ENCODE measurements at places on chromosomes 16 and 17. TPM values are rescaled to one million over a fixed set of nuclear protein-coding genes. Genes with fewer than 3 reads are reported as not detected.

Gene C1QL1
- 2.5 TPM for total RNA-seq

Gene SHISA6
- total RNA-seq: 23.4 TPM

Gene XAF1
- not detected for total RNA-seq

Gene RAMP2
- total RNA-seq: 24.3 TPM

Gene TUBB3
- 31.3 TPM for total RNA-seq

Gene USH1G
- 0.48 TPM for total RNA-seq

Gene KRTAP16-1
- total RNA-seq: not detected

DNA sequence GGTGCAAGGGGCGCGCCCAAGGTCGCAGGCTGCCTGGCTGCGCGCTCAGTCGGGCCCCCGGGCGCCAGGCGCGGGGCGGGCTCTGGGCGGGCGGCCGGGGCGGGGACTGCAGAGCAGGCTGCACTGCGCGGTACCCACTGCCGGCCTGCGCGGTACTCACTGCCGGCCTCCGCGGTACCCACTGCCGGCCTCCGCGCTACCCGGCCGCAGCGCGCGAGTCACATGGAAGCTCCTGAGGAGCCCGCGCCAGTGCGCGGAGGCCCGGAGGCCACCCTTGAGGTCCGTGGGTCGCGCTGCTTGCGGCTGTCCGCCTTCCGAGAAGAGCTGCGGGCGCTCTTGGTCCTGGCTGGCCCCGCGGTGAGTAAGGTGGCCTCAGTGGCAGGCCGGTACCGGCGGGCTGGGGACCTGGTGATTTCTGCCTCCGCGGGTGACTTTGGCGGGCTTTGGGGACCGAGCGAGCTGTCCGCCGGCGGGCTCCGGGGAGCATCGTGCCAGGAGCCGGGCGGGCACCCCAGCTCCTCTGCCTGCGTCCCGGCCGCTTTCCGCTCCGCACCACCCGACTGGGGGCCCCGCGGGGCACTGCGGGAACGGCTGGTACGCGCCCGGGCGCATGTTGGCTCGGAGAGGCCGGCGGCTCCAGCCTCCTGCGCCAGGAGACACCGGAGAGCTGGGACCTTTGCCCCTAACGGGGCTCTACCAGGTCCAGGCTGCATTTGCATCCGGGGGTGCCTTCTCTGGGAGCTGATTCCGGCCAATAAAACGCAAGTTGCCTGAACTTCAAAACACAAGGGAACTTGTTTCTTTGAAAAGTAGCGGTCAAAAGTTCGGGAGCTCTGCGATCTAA, at the start of gene SLC47A1:
SLC47A1 (plus strand) TSS at position 137 of the 844 bp plus-strand sequence; CDS start at position 223, 86 bp downstream.
- DNase-seq: peak; percentile 28

- no peak for DNase-seq
These were observed 8.1 kb downstream of the CYGB start for GRCh38 chr17:76529224-76530094.

- peak; percentile 49 for DNase-seq
These were observed 13.6 kb downstream of the G6PC3 start for GRCh38 chr17:44084131-44084538.

- DNase-seq: no peak
These were observed 20.3 kb downstream of the SLC7A6OS start for GRCh38 chr16:68290450-68290849.

GRCh38 chr17:64129515-64129764, 504 bp downstream of the ERN1 start:
- DNase-seq: peak; percentile 45

DNA sequence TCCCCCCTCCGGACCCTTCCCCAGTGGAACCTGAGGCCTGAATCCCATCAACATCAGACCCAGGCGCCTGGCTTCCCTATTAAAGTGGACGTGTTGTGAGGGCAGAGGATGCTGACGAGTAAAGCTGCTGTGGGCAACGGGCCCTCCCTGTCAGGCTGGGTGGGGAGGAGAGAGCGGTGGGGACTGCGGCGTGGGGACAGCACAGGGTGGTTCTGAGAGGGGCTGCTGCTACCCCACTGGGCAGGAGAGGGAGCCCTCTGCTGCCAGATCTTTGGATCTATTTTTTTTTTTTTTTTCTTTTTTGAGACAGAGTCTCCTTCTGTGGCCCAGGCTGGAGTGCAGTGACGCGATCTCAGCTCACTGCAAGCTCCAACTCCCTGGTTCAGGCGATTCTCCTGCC, 5.9 kb downstream of the CA5A start:
- no peak for DNase-seq

- DNase-seq: no peak
These were observed 105.9 kb upstream of the CACNG3 start for GRCh38 chr16:24150282-24150681.

DNA sequence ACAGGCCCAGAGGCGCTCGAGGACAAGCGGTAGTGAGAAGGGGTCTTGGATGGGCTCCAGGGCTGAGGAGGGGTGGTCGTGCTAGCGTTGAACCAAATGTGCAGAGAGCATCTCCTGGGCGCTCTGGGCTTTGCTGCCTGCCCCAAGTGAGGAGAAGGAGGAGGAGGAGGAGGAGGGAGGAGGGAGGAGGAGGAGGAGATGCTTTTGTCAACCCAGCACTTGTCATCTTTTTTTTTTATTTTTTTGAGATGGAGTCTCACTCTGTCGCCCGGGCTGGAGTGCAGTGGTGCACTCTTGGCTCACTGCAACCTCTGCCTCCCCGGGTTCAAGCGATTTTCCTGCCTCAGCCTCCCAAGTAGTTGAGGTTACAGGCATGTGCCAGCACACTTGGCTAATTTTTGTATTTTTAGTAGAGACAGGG, 59.8 kb downstream of the PGS1 start:
- DNase-seq: no peak

DNA sequence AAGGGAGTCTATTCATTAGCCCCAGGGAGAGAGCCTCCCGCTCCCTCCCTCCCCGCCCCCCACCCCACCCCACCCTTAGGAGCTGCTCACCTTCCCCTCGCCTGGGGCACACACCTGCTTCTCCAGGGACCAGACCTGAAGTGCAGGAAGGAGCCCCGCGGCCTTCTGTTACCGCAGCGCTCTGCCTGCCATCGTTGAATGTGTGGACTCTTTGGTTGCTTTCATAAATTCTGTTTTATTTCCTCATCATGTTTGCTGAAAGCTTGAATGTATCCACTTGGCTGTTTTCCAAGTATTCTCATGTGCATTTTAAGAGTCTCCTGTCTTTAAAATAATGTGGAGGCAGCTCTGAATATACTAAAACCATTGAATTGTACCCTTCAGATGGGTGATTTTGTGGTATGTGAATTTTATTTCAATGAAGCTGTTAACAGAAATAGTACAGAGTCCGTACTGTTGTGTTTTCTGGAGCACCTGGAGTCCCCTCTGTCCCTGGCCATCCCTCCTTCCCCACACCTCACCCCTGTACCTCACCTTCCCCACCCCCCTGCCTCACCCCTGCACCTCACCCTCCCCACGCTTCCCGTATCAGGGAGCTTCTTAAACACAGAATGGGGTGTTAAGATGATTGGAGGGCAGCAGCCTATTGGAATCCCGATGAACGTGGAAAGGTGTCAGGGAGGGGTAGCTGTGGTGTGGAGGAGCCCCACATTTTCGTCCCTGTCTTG, 25.5 kb downstream of the RAB11FIP3 start:
- DNase-seq: no peak

DNA sequence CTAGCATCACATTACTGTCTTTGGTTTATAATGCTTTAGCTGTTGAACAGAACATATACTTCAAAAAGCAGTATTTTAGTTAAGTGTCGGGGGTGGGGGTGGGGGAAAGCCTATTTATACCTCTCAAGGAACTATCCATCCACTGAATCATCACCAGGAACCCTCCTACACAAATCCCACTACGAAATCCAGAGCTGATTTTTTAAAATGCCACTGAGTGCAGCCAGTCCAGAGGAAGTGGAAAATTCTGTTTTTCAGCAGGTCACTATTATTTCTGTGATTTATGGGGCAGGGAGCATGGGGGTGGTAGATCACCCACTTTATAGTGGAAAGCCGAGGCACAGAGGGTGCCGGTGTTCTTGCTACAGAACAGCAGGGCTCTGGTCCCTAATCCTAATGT, 284.1 kb downstream of the SOX9 start:
- no peak for DNase-seq

- no peak for DNase-seq
These were observed 67.1 kb upstream of the METRNL start for GRCh38 chr17:83012200-83012785.

DNA sequence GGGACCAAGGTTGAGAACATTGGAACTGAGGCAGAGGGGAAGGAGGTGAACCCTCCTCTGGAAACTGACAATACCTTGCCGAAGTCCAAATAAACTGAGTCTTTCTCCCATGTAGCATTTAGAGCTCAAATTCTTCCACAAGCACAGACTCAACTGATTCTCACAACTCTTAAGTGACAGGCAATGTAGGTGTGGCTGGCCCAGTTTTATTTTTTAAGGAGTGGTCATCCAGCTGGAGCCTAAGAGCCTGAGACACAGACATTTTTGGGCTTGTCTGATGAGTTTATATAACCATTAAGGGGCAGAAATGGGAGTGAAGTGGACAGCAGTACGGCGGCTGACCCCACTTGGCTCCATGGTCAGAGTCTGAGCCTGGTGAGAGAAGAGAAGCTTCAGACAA, 10.8 kb downstream of the RCVRN start:
- DNase-seq: no peak

GRCh38 chr16:15418206-15418605, 16.2 kb upstream of the BMERB1 start:
- no peak for DNase-seq

DNA sequence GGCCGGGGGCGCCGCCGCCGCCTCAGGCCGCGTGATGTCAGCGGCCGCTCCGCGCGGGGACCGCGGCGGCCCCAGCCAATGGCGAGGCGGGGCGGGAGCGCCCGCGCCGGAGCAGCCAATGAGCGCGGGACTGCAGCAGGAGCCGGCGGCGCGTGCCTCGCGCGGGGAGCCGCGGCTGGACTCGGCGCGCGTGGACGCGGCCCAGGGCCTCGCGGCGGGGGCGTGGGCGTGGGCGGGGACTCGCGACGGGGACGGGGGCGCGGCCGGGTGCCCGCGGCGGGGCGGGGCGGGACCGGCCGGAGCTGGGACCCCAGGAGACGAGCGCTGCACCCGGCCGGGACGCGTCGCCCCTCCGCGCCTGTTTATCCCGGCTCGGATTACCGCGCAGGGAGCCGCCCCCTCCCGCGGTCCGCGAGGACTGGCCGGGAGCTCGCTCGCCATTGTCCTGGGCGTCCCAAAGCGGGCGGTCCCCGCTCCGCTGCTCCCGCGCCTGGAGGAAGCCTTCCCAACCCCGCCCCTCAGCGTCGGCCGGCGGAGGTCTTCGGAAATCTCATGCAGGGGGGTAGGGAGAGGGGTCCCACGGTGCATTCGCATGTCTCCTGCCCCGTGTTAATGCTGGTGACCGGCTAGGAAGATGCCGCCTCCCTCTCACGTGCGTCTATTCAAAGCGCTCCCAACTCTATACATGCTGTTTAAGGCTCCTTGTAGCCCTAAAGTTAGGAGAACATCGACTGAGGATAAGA, at the start of gene RNF157:
RNF157 (minus strand) TSS at position 33 of the 743 bp plus-strand sequence. CDS start 253 bp downstream, outside the sequence.
- peak; percentile 84 for DNase-seq
